ENCODE measurements at places on chromosomes 16 and 17.
A peak's percentile ranks its signal among the peaks of the same experiment; 100 is the strongest.

DNA sequence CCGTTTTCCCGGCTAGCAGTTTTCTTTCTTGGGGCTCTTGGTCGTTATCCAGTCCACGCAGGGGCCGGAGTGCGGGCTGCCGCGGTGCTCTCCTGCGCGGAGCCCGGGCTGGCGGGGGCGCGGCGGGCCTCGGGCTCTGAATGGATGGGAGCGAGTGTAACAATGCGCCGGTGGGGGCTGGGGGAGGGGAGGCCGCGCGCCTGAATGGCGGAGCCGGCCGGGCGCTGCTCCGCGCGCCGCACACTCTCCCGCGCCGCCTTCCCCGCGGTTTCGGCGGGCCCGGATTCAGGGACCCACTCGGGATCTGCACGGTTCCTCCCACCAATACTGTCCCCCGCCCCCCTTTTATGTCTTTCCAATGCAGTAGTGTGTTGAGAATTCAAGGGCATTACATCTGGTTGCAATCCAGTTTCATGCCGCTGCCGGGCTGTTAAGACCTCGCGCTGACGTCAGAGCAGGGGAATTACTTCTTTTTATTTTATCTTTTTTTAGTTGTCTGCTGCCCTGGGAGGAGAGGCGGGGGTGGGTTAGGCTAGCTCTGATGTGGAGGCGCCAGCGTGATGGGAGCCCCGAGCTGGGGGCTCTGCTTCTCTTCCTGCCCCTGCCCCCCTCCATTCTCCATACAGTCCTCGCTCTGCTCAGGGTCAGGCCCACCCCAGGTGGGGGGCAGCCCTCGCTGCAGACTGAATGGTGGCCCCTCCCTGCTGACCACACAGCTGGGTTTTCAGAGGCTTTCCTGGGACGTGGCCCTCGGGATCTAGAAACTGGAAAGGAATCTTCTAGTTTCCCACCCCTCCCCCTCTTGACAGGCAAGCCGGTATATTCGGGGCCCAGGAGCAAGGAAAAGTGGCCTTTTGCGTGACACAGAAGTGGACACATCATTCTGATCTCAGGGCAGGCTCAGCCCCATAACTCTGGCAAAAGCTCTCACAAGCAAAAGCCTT is 1.8 kb downstream of the RAI1 start:
- peak; percentile 56 for DNase-seq

GRCh38 chr17:57697891-57698711 is 47.0 kb downstream of the CCDC182 start:
- no peak for DNase-seq

DNA sequence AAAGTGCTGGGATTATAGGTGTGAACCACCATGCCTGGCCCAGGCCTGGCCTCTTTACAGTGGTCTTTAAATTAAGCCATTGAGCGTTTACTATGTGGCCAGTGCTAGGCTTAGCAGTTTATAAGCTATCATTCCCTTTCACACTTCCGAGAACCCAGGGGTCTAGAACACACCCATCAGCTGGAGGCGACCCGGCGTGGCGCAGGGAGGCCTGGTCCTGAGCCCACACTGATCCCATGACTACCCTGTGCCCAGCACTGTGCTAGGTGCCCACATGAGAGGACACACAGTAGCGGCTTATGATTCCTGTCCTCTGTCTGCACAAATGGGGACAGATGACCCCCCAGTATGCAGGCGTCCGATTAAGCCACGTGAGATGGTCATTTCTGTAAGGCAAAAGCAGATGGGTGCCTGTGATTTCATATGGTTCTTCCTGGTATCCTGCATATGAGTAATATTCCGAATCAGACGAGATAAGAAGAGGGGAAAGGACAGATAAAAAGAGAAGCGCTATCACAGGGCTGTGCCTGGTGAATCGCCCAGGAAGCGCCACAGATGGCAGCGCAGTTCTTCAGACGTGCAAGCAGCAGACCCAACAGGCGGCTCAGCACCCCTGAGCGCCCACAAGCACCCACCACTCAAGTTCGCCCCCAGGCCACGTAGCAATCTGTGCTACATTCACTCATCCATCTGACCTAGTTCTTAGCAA is 5.3 kb downstream of the OSGIN1 start:
- DNase-seq, result no peak

- no peak for DNase-seq
These were observed 1.0 kb upstream of the ZNF500 start for GRCh38 chr16:4767872-4768548.

- DNase-seq, result no peak
These were observed 23.8 kb downstream of the C17orf100 start for GRCh38 chr17:6675201-6675825.

DNA sequence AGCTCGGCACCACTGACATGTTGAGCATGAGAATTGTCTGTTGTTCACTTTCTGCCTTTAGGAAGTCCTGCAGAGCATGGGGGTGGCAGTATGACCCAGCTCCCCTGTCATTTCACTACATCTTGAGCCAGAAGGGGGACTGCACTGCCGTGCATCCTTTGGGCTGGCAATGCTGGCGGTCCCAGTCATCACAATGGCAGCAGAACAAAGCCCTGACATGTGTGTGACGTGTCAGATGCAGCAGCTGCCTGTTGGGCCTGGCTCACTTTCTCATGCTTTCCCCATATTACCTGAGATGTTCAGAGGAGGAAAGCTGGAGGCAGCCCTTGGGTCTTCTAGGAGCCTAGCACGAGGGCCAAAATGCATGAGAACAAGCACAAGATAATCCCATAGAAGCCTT is 6.3 kb upstream of the ABAT start:
- DNase-seq, result no peak

GRCh38 chr17:54980375-54980774 is 11.8 kb downstream of the STXBP4 start:
- DNase-seq, result no peak

DNA sequence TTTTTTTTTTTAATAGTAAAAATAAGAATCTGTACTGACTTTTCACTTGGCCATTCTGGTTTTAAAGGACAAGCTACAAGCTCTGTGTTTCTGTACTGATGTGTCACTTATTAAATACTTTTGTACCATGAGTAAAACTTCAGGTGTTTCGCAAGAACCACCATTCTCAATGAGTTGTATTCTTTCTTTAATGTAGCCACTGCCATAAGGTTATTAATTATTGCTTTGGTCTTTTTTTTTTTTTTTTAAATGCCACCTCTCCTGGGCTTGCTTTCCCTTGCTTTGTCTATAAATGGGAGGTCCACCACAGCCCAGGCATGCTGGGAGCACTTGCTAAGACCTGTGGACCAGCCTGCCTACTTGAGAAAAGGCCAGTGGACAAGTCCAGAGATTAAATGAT is 8.4 kb downstream of the ARL2BP start:
- DNase-seq, result no peak

- no peak for DNase-seq
These were observed 129.8 kb downstream of the OR1D5 start for GRCh38 chr17:2933606-2934005.

- DNase-seq, result no peak
These were observed 915.0 kb downstream of the CDH11 start for GRCh38 chr16:64206862-64207261.

- no peak for DNase-seq
These were observed 30.2 kb downstream of the TPSG1 start for GRCh38 chr16:1194665-1195392.

DNA sequence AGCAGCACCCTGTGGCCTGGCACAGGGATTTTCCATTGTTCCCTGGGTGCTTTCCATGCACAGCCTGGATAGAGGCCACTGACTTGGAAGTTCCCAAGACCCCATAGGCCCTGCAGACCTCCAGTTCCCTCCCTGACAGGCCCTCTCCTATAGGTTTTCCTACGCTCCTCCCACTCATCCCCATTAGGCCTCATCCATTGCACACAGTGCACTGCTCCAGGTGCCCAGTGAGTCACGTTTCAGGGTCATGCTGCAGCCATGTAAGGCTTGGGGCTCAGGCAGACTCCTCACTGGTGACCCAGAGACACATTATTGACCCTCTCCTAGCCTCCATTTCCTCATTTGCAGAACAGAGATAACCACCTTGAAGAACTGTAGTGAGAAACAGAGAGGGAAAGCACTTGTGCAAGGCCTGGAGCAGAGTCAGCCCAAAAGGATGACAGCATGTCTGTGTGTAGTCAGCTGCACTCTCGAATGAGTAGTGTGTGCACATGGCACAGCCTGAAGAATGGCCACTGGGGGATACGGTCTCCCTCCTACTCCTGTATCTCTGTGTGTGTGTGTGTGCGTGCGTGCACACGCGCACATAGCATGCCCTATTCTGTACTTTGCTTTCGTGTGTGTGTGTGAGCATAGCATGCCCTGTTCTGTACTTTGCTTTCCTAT is 26.8 kb downstream of the DRC3 start:
- no peak for DNase-seq

- no peak for DNase-seq
These were observed 37.3 kb upstream of the VWA3A start for GRCh38 chr16:22054847-22055590.

GRCh38 chr16:88349903-88350900 is 32.6 kb upstream of the ZNF469 start:
- DNase-seq, result no peak

DNA sequence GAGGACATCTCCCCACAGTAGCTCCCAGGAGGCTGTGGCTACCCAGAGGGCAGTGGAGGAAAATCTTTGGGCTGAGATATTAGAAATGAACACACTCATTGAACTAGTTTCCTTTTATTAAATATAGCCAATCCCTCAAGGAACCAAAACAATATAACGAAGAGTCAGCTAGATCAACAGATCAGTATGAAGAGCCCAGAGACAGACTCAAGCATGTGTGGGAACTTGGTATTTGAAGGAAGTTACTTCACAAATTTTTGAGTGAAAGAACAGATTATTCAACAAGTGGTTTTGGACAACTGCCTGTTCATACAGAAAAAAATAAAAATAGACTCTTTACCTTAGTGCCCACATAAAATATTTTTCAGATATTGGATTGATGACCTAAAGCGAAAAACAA is 183.6 kb upstream of the PMFBP1 start:
- peak; percentile 36 for DNase-seq

DNA sequence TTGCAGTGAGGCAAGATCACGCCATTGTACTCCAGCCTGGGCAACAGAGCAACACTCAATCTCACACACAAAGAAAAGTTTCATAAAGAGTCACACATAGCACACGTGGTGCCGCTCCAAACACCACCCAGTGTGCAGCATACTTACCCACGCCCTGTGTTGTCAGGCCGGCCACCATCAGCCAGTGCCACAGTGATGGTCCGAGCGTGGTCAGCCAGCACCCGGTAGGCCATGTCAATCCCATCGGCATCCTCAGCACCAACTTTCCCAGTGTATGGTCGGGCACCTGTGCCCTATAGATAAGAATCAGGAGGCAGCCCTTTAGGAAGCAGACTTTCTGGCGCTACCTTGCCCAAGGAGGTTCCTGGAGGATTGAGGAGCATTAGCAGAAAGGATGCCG is 17.7 kb upstream of the EXOSC6 start:
- DNase-seq, result no peak

GRCh38 chr16:88170528-88170991 is 212.2 kb upstream of the ZNF469 start:
- DNase-seq, result no peak

DNA sequence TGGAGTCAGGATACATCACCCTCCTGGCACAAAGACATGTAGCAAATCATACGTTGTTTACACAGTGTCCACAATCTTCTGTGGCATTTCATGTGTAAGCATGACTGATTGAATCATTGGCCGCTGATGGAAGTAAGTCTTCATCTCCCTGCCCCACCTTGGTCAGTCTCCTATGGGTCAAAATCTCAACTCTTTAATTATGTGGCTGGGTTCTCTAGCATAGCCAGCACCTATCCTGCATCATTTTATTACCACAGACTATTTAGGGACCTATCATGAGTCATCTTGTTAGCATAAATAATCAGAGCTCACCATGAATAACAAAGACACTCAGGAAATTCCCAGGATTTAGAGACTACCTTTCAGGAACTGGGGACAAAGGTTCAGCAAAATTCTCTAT is 15.9 kb downstream of the TANC2 start:
- DNase-seq, result no peak

DNA sequence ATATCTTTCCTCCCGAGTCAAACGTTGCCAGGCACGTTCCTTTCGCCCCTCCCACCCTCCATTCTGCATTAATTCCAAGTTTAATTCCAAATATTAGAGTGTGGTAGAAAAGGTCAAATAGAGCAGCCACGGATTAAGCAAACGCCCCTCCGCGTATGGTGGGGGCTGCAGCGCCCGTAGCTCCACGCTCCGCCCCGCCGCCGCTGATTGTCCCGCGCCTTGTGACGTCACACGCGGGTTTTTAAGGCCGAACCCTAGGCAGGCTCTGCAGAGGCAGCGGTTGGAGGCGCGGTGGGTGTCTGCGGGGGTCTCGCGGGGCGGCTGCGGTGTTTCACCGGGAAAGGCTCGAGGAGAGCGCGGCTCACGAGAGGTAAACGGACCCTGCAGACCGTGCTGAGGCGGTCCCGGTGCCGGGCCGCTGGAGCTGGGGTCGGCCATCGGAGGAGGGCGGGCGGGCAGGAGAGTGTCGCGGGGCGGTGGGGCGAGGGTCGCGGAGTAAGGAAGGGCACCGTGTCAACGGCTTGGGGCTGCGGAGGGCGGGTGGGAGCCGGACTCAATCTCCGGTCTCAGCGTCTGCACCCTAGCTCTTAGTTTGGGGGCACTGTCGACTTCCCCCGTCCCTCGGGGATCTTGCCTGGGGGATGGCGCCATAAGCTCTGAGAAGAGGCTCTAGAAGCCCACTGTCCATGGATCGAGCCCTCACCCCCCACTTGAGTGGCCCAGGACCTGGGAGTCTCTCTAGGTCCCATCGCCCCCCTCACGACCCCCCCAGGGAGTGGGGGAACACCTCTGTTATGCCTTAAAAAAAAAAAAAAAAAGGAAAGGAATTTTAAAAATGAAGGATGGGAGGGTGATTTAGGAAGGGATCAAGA is at the start of gene ARL4D:
Gene ARL4D, plus strand, starts transcription at position 270 of the 872 bp plus-strand sequence. CDS start 740 bp downstream, outside the sequence.
- DNase-seq, result peak; percentile 55

- no peak for DNase-seq
These were observed 4.8 kb upstream of the ADAT1 start for GRCh38 chr16:75627851-75628250.

GRCh38 chr17:81307636-81308560 is 12.8 kb upstream of the SLC38A10 start:
- DNase-seq, result no peak

DNA sequence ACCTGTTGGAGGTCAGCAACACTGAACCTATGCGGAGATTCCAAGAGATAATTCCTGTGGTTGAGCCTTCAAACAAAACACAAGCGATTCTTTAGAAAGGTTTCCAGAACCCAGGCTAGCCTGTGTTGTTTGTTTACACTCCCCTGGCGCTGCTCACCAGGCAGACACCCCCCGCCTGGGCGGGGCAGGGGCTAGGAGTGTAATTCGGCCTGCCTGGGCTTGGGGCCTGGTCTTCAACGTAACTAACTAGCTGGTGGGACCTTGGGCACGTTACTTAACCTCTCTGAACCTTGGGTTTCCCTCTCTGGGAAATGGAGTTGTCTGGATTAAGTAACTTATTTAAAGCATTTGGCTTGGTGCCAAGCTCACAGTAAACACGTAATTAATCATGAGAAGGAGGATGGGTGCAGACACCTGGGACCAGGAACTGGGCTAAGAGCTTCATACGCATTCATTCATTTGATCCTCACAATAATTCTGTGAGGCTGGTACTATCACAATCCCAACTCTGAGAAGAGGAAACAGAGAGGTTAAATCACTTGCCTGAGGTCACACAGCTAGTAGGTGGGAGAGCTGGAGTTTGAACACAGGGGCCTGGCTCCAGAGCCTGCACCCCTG is 7.6 kb upstream of the ARHGAP27 start:
- no peak for DNase-seq

Measured in astrocyte of the cerebellum (primary cell).